ENCODE measurements at places on chromosomes 4 and X. TPM values are rescaled to one million over a fixed set of nuclear protein-coding genes. Genes with fewer than 3 reads are reported as not detected.

The DGAT2L6 gene
- not detected for total RNA-seq

The IGFBP7 gene
- total RNA-seq: 958 TPM

The SMR3A gene
- total RNA-seq: not detected

The PDCL2 gene
- not detected for total RNA-seq

The RGS12 gene
- total RNA-seq: 14.2 TPM

Data from right cardiac atrium (tissue), 5 donors.